PC-9 (cell line): ENCODE measurements at places on chromosomes 16 and 17. TPM values are rescaled to one million over a fixed set of nuclear protein-coding genes. Genes with fewer than 3 reads are reported as not detected.

GRCh38 chr17:62076864-62077788 is 12.0 kb upstream of the MED13 start:
- H3K4me3 ChIP-seq = no peak overlapping the region
- no peaks in the 10 kb centered on the region for H3K4me1 ChIP-seq
- H3K27ac ChIP-seq = no peak overlapping the region
- H3K27me3 ChIP-seq = no peaks in the 10 kb centered on the region
- H3K36me3 ChIP-seq = no peaks in the 10 kb centered on the region

DNA sequence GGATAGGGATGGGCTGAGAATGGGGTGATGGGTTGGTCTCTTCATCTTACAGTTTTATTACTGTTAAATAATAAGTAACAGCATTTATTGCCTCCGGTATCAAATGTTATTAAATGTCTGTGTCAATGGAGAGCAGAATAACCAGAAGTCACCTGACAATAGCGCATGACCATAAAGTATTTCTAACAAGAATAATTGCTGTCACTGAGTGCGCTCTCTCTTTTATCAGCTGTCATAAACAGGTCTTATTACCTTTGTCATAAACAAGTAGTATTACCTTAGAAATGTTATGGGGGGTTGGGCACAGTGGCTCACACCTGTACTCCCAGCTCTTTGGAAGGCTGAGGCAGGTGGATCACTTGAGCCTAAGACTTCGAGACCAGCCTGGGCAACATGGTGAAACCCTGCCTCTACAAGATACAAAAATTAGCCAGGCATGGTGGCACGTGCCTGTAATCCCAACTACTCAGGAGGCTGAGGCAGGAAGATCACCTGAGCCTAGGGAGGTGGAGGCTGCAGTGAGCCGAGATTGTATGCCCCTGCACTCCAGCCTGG is 120.6 kb downstream of the MAP2K6 start:
- H3K27me3 ChIP-seq = no peaks in the 10 kb centered on the region
- DNase-seq = no peak
- no peak overlapping the region for H3K27ac ChIP-seq
- H3K4me3 ChIP-seq = no peak overlapping the region
- peaks cover 13% of the 10 kb centered on the region for H3K4me1 ChIP-seq

- H3K4me1 ChIP-seq = peaks cover 36% of the 10 kb centered on the region
- H3K4me3 ChIP-seq = no peak overlapping the region
- no peaks in the 10 kb centered on the region for H3K36me3 ChIP-seq
- no peak for DNase-seq
Observed at GRCh38 chr17:81424151-81425017, 29.1 kb downstream of the BAHCC1 start.

DNA sequence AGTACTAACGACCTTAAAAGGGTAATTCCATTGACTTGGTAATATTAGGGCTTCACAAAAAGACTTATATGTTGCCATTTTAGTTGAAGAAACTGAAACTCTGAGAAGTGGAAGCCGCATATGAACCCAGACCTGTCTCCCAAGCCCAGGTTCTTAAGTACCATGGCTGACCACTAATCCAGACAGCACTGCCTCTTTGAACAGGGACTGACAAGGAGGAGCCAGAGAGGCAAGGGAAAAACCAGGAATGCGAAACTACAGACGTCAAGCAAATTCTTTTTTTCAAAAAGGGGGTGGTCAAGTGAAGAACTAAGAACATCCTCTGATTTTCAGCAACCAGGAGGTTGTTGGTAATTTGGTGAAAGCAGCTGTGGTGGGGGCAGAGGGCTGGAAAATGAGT is 15.2 kb downstream of the CYB5D1 start:
- no peak overlapping the region for H3K4me3 ChIP-seq
- no peak overlapping the region for H3K27ac ChIP-seq
- no peak for DNase-seq
- no peaks in the 10 kb centered on the region for H3K4me1 ChIP-seq
- H3K27me3 ChIP-seq = no peaks in the 10 kb centered on the region

GRCh38 chr16:71721066-71721740 is 3.3 kb downstream of the PHLPP2 start:
- H3K36me3 ChIP-seq = no peaks in the 10 kb centered on the region
- no peak overlapping the region for H3K27ac ChIP-seq
- H3K4me1 ChIP-seq = peaks cover 15% of the 10 kb centered on the region
- no peak overlapping the region for H3K4me3 ChIP-seq
- no peak for DNase-seq
- H3K27me3 ChIP-seq = no peaks in the 10 kb centered on the region

- no peaks in the 10 kb centered on the region for H3K4me1 ChIP-seq
- H3K4me3 ChIP-seq = no peak overlapping the region
Observed at GRCh38 chr17:57783338-57783742, 38.2 kb upstream of the CCDC182 start.

GRCh38 chr16:54779549-54779948 is 151.1 kb upstream of the IRX5 start:
- no peaks in the 10 kb centered on the region for H3K27me3 ChIP-seq
- no peak overlapping the region for H3K4me3 ChIP-seq
- H3K36me3 ChIP-seq = no peaks in the 10 kb centered on the region
- H3K4me1 ChIP-seq = no peaks in the 10 kb centered on the region
- no peak overlapping the region for H3K27ac ChIP-seq

- H3K4me1 ChIP-seq = peaks cover 28% of the 10 kb centered on the region
- H3K4me3 ChIP-seq = no peak overlapping the region
- peaks cover 37% of the 10 kb centered on the region; the same call in 1 of the 2 replicates for H3K36me3 ChIP-seq
- no peaks in the 10 kb centered on the region for H3K27me3 ChIP-seq
Observed at GRCh38 chr17:64492481-64493109, 4.3 kb downstream of the POLG2 start.

- H3K4me1 ChIP-seq = no peaks in the 10 kb centered on the region
- no peak overlapping the region for H3K4me3 ChIP-seq
- no peak overlapping the region for H3K27ac ChIP-seq
- no peak for DNase-seq
- no peaks in the 10 kb centered on the region for H3K36me3 ChIP-seq
Observed at GRCh38 chr16:51450909-51451308, 299.8 kb upstream of the SALL1 start.

DNA sequence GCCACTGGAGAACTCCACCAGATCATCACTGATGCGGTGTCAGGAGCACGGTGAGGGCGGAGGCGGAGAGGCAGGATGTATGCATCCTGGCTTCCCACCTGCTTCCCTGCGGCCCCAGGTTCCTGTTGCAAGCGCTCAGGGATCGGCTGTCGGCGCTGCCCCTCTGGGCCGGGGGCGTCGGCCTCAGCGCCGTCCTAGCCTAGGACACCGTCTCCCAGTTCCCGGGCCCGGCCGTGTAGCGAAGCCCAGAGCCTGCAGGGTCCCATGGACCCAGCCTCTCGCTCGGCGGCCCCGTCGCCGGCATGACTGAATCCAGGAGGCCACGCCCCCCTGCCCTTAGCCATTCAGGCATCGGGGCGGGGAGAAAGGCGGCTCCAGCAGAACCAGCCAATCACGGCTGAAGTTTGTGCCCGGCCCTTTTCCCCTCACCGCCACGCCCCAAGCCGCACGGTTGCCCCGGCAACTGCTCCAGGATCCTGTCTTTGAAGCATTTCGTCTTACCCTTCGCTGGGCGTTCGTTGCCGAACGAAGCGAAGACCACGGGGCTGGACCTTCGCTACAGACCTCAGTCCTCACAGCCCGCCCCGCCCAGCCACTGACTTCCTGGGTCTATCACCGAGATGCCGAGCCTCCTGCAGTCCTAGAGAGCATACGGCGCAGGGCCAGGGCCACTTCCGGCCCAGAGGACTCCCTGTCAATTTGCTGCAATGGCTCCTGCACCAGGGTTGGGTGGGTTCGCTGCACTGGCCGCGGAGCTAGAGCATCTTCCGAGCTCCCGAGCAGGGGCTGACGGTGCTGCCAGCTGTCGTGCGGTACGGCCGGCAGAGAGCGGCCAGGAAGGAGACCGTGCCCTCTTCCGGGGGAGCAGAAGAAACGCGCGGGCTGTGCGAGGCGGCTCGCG is 10.6 kb upstream of the ZNF213 start:
- H3K27ac ChIP-seq = no peak overlapping the region
- DNase-seq = peak; percentile 97
- H3K27me3 ChIP-seq = no peaks in the 10 kb centered on the region
- H3K4me3 ChIP-seq = peak overlapping the region; percentile 62
- peaks cover 5% of the 10 kb centered on the region; the same call in 1 of the 2 replicates for H3K4me1 ChIP-seq

GRCh38 chr16:23288726-23289512 is 13.2 kb upstream of the SCNN1B start:
- peaks cover 63% of the 10 kb centered on the region for H3K4me1 ChIP-seq
- no peaks in the 10 kb centered on the region for H3K27me3 ChIP-seq
- no peak overlapping the region for H3K27ac ChIP-seq
- H3K4me3 ChIP-seq = no peak overlapping the region
- no peaks in the 10 kb centered on the region for H3K36me3 ChIP-seq

GRCh38 chr17:52827526-52827925 is 669.0 kb upstream of the CA10 start:
- peak overlapping the region; percentile 29; the same call in 1 of the 2 replicates for H3K4me3 ChIP-seq
- no peaks in the 10 kb centered on the region for H3K27me3 ChIP-seq
- H3K4me1 ChIP-seq = no peaks in the 10 kb centered on the region

GRCh38 chr16:68656751-68657150 is 11.6 kb downstream of the CDH3 start:
- H3K4me1 ChIP-seq = peaks cover 50% of the 10 kb centered on the region
- no peak overlapping the region for H3K4me3 ChIP-seq
- no peak for DNase-seq
- H3K36me3 ChIP-seq = no peaks in the 10 kb centered on the region
- H3K27me3 ChIP-seq = no peaks in the 10 kb centered on the region

- no peak for DNase-seq
- no peak overlapping the region; the same call in 1 of the 2 replicates for H3K4me3 ChIP-seq
- H3K27ac ChIP-seq = peak overlapping the region; percentile 84
- peaks cover 2% of the 10 kb centered on the region; the same call in 1 of the 2 replicates for H3K36me3 ChIP-seq
- H3K4me1 ChIP-seq = peaks cover 64% of the 10 kb centered on the region
- H3K27me3 ChIP-seq = no peaks in the 10 kb centered on the region
Observed at GRCh38 chr16:67242138-67242730, 5.0 kb downstream of the FHOD1 start.

DNA sequence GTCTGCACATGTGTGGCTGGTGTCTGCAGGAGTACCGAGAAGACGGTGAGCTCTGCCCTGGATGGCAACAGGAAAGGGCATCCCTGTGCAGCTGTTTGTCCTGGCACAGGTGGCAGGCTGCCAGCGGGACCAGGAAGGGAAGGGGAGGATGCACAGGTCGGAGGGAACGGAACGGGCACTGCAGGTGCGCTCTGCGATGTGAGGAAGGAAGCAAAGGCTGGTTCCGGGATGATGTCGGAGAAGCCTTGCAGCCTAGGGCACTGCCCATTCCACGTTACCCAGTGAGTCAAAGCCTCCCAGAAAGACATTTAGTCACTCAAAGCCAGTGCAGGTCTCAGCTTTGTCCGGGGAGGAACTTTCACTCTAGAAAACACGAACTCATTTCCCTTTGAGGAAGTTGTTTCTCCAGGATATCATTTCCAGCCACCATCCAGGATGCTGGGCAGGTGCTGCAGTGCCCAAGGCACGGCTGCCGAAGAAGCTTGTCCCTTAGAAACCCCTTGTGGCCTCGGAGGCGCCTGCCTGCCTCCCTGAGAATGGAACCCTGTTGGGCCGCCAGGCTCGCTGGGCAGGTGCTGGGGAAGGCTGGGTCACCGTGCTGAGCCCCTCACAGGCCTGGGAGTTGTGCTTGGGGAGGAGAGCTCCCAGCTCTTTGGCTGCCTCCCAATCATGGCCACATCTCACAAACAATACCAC is 4.5 kb upstream of the TMEM235 start:
- no peak for DNase-seq
- no peak overlapping the region for H3K4me3 ChIP-seq
- no peaks in the 10 kb centered on the region for H3K36me3 ChIP-seq

DNA sequence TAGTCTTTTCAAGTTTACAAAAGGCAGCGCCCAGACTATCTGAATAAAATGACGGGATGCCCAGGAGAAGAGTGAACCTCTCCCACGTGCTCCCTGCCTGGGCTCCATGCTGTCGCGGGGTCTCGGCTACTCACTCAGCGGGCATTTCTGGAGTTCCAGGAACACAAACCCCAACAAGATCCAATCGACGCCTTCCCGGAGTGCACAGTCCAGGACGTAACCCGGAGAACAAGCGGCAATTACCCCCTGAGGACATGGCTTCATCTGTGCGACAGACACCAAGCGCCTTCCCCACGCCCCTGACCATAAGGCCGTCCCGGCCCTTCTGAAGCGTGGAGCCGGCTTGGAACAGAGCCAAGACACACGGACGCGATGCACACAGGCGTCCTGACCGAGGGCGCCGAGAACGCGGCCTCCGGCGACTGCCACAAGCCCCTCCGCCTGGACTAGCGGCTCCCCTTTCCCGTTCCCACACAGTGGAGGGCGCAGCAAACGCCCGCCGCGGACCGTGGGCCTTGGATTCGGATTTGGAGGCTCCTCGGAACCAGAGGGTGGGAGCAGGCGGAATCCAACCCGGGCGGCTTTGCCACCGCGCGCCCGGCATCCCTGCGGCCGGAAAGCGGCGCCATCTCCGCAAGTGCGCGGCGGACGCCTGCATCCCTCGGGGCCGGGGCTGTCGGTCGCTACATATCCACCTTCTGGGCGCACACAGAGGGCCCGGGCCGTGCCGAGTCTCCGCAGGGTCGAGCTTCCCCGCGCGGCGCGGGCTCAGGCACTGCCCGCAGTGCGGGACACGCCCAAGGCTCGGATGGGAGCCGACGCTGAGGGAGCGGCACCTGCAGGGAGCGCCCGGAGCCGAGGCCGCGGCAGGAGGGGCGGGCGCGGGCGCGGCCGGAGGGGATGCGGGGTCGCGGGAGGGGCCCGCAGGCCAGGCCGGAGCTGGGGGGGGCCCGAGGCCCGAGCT is 725 bp downstream of the ABCA3 start:
- peaks cover 7% of the 10 kb centered on the region; the same call in 1 of the 2 replicates for H3K4me1 ChIP-seq
- H3K27ac ChIP-seq = no peak overlapping the region
- no peaks in the 10 kb centered on the region for H3K36me3 ChIP-seq
- peak; percentile 57 for DNase-seq
- H3K27me3 ChIP-seq = peaks cover 10% of the 10 kb centered on the region; the same call in 1 of the 2 replicates

DNA sequence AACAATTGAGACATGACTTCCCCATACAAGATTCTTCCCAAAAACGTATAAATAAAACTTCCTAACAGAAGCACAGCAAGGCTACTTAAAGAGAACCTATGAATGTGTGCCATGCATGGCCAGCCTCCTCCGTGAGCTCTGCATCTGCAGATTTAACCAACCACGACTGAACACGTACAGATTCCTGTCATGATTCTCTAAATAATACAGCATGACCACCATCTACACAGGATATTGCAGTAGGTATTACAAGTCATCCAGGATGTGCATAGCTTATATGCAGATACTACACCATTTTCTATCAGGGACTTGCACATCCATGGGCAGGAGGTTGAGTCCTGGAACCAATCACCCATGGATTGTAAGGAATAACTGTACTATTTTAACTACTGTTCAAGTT is 1.4 kb upstream of the QRICH2 start:
- H3K27ac ChIP-seq = no peak overlapping the region
- no peak overlapping the region for H3K4me3 ChIP-seq
- no peaks in the 10 kb centered on the region for H3K36me3 ChIP-seq
- no peaks in the 10 kb centered on the region for H3K27me3 ChIP-seq

DNA sequence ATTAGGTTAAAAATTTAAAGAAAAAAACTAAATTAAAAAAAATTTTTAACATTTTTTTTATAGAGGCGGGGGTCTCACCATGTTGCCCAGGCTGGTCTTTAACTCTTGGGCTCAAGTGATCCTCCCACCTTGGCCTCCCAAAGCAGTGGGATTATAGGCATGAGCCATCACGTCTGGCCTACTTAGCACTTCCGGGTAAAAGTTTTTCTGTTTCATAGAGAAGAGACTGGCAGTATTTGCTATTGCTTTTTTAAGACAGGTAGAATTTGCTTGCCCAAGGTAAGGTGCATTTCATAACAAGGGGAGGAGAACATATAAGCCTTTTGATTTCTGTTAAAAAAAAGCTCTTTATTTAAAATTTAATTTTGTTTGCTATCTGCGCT is 12.0 kb upstream of the HAPSTR1 start:
- H3K4me1 ChIP-seq = peaks cover 34% of the 10 kb centered on the region
- no peak overlapping the region for H3K4me3 ChIP-seq
- DNase-seq = no peak
- no peaks in the 10 kb centered on the region for H3K36me3 ChIP-seq

C17orf50 gene
- not detected in 2 replicates for total RNA-seq

CCDC102A gene
- 8.1 and 11.8 TPM in 2 replicates for total RNA-seq

CD300A gene
- total RNA-seq = not detected in 2 replicates

IGSF6 gene
- total RNA-seq = not detected in 2 replicates
